ENCODE measurements at places on chromosomes 7 and 10.

- DNase-seq = no peak
These were observed 200.9 kb downstream of the ADAM12 start for GRCh38 chr10:126187399-126187798.

- no peak for DNase-seq
These were observed 7.2 kb upstream of the MBL2 start for GRCh38 chr10:52779541-52780390.

DNA sequence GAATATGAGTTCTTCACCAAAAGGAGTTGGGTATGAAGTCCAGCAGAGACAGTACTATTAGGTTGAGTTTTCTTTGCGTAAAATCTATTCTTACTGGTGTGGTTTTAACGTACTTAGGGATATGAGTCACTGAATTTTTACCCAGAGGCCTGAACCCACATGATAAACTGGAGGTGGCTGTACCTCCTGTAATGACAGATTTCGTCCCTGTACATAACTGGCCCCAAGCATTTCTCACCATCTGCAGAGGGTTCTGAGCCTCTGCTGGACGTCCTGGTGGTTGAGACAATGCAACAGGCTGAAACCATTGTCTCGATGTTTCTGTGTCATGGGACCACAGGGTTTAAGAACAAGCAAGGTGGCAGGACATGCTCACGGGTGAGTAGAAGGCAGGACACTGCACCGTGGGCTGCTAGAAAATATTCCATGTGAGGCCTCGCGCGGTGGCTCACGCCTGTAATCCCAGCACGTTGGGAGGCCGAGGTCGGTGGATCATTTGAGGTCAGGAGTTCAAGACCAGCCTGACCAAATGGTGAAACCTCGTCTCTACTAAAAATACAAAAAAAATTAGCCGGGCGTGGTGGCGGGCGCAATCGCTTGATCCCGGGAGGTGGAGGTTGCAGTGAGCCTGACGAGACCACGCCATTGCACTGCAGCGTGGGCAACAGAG lies 233.9 kb downstream of the DNAJB6 start:
- no peak for DNase-seq

DNA sequence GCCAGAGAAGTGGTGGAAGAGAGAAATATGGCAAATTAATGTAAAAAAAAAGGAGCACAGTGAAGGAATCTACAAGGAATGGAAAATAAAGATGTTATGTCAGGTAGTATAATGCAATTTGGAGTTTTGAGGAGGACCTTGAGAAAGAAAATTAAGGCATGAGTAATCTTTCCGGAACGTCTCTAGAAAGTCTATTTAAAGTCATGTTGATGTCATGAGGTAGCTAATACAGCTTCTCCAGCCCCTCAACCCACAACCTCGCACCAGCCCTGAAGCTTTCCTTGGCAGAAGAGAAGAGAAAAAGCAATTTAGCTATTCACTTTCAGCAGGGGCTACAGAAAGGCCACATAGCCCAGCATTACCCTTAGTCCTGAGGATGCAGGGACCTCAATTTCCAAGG lies 22.5 kb downstream of the TRDMT1 start:
- no peak for DNase-seq

DNA sequence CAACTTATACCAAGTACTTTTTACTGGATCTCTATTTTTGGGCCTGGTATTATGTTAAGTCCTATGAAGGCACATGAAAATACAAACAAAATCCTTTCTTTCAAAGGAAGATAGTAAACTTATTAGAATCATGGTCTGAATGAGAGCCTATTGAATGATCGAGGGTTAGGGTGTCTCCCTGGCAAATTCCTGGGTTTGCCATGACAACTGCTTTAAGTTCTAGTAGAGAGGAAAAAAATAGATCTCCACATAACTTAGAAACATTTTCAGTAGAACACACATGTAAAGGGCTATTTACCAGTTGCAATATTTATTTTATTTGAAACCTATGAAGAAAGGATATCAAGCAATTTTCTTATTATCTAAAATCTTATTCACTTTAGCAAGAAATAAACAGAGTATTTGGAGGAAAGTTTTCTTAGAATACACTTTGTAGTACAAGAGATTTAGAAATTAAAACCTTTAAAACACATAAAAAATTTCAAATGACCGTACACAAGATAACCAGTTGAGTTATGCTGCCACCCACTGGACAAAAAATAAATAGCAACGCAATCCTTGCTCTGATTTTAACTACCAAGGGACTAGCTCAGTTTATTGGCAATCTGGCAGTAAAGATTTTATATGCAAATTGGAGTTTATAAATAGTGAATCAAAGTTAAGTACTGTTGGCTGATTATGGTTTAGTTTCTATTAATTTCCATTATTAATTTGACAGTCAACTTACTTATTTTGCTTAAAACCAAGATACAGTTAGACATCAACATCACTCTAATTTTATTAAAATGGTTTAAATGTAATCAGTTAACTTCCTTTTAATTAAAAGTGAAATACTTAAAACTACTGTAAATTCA lies 33.9 kb downstream of the CACUL1 start:
- DNase-seq = peak; percentile 22

- DNase-seq = no peak
These were observed 56.0 kb upstream of the CHST15 start for GRCh38 chr10:124149189-124150042.

- no peak for DNase-seq
These were observed 95.6 kb downstream of the OSBPL3 start for GRCh38 chr7:24884401-24884800.

GRCh38 chr10:35640474-35640873 lies 1.6 kb downstream of the FZD8 start:
- peak; percentile 23 for DNase-seq

DNA sequence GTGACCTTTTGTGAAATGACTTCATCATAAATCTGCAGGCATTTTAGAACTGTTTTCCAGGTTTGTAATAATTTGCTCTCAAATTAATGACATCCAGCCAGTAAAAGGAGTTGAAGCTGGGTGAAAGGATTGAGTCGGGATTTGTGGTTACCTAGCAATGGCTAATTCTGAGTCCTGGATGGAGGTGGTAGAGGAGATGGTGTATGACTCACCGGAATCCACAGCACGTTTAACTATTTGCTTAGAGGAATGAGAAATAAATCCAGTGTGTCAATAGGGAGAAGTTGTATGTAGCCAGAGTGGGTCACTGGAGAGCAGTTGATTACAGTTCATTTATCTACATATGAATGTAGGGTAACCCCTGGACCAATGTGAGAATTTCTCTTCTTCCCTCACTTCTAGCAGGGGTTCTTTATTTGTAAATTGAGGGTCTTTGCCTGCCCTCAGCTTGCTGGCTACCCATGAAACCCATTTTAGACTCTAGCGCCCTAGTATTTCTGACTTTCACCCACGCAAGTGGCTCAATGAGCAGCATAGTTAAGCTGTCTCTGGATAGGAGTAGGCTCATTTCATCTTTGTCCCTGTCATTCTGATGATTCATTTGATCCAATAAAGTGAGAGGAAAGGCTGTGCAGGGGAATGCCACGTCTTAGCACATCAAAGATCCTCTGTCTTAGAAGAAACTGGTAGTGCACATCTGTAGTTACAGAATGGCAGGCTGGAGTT lies 547.8 kb downstream of the SORCS3 start:
- no peak for DNase-seq

DNA sequence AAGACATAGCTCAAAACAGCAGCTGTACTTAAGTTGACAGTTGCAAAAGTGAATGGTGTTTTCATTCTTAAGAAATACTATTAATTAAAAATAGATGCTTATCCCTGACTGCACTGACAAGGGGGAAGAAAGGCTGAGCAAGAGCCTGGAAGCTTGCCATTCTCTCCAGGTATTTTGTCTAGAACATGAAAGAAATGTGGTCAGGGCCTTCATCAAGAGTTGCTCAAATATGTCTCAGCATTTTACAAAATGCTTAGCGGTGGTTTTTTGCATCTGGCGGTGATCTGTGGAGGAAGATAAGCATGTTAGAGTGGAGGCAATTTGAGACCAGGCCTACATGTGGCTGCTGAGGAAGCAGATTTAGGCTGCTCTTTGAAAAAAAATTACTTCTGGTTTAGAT lies 46.4 kb upstream of the CC2D2B start:
- no peak for DNase-seq

- no peak for DNase-seq
These were observed 5.1 kb downstream of the ARHGAP22 start for GRCh38 chr10:48599830-48600134.

- DNase-seq = no peak
These were observed 8.1 kb upstream of the ZNF727 start for GRCh38 chr7:64037095-64037494.

DNA sequence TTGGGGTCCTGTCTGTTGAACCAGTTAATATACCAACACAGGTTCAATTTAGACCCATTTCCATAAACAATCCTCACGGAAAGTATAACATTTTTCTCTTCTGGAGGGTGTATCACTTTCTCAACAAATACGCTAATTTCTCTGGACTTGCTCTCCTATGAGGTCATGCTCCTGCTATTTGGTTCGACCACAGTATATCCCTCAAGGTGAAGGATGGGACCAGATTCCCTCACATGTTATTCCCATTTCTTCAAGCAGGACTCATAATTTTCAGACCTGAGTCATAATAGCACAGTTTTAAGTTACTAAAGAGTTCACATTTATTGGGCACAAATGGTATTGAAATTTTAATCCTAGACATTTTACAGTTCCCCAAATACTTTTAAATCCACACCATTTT lies 57.2 kb downstream of the ADAM12 start:
- DNase-seq = no peak

DNA sequence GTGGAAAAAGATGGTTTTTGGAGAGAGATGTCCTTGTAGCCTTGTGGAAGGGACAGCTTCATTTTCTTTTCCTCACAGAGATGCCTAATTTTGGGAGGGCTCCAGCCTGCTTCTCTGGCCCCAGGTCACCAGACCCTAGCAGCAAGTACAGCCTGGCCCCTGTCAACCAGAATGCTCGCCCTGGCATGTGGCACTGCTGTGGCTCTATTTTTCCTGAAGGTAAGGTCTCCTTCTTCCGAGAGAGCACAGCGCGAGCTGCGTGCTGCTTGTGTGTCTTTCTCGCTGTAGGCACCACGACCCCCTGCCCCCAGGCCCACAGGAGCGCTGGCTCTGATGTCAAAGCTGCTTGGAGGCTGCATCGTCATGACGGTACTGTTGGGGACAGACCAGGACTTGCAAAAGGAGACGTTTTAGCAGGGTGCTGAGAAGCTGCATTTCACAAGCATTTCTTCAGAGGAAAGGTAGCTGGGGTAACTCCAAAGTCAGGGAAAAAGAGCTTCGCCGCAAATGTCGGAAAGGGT lies 58.7 kb downstream of the CLEC2L start:
- DNase-seq = no peak

DNA sequence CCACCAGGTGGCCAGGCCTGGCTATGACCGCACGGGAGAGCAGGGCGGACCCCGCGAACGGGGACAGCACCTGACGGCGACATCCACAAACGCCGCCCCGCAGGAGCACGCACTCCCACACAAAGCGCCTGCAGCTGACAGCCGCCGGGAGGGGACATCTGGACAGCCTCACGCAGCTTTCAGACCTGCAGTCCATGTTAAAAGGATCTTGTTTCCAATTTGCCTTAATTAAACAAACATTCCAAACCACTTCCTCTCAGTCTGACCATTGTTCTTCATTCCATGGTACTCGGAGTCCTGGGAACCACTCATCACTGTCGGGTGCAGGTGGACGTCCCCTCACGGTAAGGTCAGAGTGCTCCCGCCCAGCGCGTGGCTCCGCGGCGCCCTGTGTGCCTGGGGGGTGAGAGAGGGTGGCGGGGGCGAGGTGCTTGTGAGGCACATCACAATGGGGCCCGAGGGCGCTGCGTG lies 5.9 kb upstream of the GPER1 start:
- DNase-seq = no peak

DNA sequence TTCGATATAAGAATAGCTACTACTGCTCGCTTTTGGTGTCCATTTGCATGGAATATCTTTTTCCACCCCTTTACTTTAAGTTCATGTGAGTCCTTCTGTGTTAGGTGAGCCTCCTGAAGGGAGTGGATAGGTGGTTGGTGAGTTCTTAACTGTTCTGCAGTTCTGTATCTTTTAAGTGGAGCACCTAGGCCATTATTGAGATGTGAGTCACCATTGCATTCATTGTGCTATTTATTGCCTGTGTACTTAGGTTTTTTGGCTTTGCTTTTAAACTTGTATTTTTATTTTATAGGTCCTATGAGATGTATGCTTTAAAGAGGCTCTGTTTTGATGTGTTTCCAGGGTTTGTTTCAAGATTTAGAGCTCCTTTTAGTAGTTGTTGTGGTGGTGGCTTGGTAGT lies 1430.8 kb downstream of the REEP3 start:
- no peak for DNase-seq

GRCh38 chr10:122516734-122517133 lies 43.8 kb upstream of the DMBT1 start:
- no peak for DNase-seq

- no peak for DNase-seq
These were observed 94.3 kb downstream of the ELAPOR2 start for GRCh38 chr7:86964973-86965726.

GRCh38 chr10:73932620-73933112 lies 21.7 kb downstream of the PLAU start:
- no peak for DNase-seq

DNA sequence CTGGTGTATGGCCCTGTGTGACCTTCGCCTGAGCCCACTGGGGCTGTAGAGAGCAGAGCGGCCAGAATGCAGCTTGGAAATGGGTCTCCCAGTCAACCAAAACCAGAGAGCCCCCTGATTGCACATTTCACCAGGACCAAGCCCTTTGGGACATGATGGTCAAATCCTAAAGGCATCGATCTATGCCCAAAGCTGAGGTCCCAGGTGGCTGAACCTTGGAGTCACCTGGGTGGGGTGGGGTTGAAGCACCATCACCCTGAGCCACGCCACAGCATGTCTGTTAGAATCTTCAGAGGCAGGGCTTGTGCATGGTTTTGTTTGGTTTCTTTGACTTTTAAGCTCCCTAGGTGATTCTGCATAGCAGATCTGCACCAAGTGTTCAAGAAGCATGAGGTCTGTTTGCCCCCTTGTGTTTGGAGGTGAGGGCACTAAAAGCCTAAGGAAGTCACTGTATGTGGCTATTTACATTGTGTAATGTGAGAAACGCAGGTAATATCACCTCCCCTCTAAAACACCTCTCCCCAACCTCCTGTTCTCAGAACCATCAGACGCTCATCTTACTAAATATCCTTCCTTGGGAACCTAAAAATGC lies 9.6 kb downstream of the PKD1L1 start:
- no peak for DNase-seq

DNA sequence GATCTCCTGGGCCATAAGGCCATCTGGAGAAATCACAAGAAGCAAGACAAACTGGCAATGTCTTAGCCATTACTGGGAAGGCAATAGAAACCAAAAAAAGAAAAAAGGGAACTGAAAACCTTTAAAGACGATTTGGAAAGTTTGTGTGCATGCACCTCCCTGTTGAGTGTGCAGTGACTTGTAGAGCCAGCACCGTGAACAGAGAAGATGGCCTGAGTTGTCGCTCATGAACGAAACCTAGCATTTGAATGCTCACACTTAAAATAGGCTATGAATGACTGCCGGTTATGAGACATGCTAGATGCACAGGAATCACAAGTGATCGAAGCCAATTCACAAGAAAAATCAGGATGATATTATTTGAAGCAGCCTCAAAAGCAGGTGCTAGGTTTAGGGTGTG lies 151.3 kb upstream of the ADO start:
- no peak for DNase-seq

- no peak for DNase-seq
These were observed 601.7 kb downstream of the ANKRD7 start for GRCh38 chr7:118826246-118826645.

All from stimulated activated naive CD4-positive, alpha-beta T cell treated with Interleukin-2 at 50 U/mL for 16 hours (primary cell).